A172 (cell line): ENCODE measurements at places on chromosomes 4 and X. TPM values are rescaled to one million over a fixed set of nuclear protein-coding genes. Genes with fewer than 3 reads are reported as not detected.

DNA sequence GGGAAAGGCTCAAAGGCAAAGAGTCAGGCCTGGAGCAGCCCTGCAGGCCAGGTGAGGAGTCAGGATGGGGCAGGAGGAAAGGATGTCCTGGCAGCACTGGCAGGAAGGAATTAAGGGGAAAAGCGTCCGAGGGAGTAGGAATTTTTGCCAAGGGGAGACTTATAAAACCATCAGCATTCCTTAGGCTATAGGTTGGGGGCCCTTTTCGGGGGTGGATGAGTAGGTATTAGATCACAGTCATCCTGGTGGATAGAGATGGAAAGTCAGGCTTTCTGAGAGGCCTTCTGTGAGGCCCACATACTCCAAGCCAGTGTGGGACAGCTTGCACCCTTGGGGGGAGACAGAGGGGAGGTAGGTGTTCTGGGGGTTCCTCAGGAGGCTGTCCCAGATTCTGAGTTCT lies 12.3 kb downstream of the STARD8 start:
- no peak for DNase-seq

GRCh38 chr4:37070041-37070440 lies 174.5 kb upstream of the NWD2 start:
- DNase-seq, result no peak

DNA sequence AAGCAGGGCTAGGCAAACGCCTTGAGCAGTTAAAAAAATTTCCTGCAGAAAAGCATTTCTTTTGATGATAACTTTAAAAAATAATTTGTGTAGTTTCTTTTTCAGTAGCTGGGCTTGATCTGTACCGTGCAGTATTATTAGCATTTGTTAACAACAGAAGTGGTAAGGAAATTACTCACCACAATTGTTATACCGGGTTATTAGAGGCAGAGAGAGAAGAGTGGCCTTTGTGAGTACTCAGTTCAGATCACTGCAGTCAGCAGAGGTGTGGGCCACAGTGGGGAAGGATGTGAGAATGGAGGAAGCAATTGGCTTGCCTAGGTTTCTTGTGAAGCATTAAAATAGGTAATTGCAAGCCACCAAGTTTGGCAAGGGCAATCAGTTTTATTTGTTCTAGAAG lies 14.3 kb upstream of the IL21 start:
- DNase-seq, result no peak

DNA sequence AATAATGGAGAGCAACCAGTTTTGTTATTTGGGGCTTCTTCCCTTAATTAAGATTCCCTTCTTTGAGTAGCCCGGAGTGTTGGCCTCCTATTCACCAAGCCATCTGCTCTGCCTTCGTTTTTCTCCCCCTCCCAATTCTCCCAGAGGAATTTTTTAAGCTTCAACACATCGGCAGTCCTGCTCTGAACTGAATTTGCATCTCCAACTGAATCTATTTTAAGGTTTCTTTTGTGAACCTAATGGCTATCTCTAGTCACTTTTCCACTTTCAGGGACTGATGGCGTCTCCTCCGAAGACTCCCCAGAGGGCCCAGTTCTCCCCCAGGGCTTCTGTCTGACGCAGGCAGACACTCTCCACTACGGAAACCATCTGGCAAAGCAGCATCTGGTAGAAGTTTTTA lies 280.2 kb downstream of the ADGRA3 start:
- no peak for DNase-seq

Gene FRMPD3
- total RNA-seq, result 0.03 TPM in 1 of 2 replicates, not detected in the other
